ENCODE measurements at places on chromosomes 5 and 9.
A peak's percentile ranks its signal among the peaks of the same experiment; 100 is the strongest.

GRCh38 chr5:40521925-40522324 is 157.8 kb upstream of the PTGER4 start:
- DNase-seq = no peak

- DNase-seq = no peak
Observed at GRCh38 chr5:170418736-170419135, 29.6 kb upstream of the KCNMB1 start.

DNA sequence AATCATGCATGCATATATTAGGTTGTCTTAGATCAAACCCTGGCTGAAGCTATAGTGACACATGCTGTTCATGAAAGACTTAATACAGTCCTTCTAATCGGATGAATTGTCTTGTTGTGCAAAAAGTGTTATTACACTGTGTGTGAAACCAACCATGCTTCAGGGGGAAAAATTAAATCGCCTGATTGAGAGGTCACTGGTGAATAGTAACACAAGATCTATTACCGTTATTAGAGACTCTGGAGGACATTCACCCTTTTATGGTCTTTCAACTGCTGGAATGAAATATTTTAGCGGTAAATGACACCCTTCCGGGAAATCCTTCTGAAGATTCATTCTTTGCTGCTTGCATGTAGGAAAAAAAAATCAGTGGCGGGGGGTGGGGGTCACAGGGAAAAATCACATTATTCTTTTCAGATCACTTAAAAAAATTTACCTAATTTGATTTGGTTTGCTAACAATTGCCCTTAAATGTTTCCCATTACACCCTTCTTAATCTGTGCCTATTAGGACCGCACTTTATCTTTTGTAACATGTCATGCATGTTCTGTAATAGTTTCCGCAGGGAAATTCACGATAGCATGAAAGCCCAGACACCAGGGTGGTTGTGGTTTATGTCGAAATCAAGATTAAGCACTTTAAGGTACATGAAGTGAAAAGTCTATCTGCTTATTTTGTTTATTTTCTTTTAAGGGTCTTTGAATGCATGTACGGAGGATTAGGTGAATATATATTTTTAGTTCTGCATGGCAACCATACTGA is 120.6 kb downstream of the FOCAD start:
- DNase-seq = no peak

- DNase-seq = no peak
Observed at GRCh38 chr9:117290306-117290840, 124.5 kb downstream of the ASTN2 start.

DNA sequence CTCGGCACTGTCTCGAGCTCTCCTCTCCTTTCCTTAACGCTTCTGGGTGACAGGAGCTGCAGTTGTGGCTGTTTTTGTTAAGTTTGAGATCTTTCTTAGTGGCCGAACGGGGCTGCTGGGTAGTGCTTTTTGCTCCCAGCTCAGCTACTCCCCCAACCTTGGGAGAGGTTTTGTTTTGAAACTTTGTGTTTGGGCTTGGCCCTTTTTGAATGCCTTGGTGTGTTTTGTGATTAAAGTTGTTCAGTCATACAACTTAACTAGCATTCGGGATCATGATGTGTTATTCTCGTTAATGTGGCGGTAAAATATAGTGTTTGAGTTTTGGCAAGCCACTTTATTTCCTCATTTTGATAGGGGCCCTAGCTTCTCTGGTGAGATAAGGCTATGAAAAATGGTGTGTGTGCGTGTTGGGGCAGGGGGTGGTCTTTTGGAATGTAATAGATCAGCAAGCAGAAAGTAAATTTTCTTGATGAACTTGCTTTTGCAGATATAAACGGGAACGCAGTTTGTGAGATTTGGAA is 1.1 kb downstream of the KDM3B start:
- no peak for DNase-seq

- no peak for DNase-seq
Observed at GRCh38 chr9:85213650-85214607, 527.8 kb downstream of the AGTPBP1 start.

GRCh38 chr9:125549465-125549871 is 157.5 kb downstream of the MAPKAP1 start:
- no peak for DNase-seq

DNA sequence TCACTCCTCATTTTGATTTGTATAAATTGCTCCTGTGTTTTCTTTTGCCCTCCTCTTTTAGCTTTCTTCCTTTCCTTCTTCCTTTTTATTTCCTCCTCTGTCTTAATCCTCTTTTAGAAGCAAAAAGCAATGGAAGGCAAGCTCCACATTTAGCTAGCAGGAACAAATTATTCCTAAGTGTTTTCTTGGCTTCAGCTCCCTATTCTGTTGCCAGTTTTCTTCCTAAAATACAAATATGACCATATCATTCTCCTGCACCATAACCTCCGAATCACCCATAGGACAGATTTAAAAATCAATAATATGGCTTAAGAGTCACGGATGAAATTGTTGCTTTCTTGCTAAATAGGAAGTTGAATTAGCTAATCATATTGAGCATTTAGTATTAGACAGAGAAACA is 49.4 kb downstream of the GRIN3A start:
- no peak for DNase-seq

DNA sequence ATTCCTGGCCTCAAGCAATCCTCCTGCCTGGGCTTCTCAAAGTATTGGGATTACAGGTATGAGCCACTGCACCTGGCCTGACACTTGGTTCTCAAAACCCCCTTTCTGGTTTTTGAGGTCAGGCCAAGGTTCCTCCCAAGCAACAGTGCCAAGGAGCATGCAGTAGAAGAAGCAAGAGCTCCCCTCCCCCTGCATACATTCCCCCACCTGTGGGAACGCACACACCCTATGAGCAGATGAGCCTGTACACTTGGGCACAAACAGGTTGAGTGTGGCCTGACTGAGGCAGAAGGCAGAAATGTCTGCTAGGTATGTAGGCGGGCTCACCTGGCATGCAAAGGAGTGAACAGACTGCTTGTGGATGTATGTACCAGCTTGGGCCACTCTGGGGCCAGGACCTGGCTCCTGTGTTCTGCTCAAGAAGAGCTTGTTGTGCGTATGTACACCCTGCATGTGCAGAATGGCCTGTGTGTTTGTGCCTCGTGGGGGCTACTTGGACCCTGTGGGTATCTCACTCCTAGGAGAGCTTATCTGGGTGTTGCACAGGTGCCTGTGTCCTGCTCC is 1.7 kb downstream of the GPRIN1 start:
- no peak for DNase-seq

GRCh38 chr9:97545486-97545885 is 44.0 kb downstream of the TMOD1 start:
- DNase-seq = no peak

DNA sequence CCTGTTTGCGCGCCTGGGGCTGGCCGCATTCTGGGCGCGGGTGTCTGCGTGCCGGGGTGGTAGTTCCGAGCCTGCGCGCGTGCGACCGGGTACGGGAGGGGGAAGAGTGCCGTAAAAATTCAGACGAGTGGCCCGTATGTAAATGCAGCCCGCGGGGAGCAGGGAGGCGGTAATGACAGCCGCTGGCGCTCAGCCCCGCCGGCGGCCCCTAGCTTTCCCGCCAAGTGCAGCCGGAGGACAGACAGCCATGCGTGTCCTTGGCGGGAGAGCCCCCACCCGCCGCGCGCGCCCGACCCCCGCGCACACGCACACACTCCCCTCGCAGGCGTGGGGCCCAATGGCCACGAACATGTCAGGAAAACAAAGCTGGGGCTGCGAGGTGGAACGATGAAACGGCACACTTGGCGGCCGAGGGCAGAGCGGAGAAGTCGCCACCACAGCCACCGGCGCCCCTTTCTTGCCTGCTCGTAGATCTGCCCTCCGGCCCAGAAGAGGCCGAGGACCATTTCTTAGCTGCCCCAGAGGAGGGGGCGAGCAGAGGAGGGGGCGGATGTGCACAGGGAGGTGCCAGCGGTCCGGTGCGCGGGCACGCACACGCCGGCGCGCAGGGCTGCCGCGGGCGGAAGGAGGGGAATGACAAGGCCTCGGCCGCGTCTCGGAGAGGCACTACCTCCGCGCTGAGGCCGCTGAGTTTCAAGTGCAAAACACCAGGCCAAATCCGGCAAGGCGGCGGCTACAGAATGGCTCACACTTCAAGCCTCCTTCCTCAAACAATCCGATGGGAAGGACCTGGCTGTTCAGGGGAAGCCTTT is 208.4 kb downstream of the MEF2C start:
- no peak for DNase-seq

GRCh38 chr5:158763217-158763616 is 336.5 kb downstream of the EBF1 start:
- DNase-seq = no peak

DNA sequence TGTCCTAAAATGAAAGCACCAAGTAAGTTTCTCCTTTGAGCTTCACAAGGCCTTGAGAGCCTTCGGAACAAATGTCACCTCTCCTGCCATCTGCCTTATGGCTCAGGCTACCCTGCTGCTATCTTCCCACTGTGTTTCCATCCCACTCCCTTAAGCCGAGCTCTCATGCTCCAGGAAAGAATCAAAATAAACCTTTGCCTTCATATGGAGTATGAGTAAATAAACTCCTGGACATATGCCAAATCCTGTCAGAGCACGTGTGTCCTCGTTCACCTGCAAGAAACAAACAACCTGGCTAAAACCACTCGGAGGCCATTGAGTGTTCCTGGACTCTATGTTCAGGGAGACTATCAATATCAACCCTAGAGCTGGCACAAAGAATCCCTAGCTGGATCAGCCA is 122.3 kb upstream of the CCDC112 start:
- no peak for DNase-seq

DNA sequence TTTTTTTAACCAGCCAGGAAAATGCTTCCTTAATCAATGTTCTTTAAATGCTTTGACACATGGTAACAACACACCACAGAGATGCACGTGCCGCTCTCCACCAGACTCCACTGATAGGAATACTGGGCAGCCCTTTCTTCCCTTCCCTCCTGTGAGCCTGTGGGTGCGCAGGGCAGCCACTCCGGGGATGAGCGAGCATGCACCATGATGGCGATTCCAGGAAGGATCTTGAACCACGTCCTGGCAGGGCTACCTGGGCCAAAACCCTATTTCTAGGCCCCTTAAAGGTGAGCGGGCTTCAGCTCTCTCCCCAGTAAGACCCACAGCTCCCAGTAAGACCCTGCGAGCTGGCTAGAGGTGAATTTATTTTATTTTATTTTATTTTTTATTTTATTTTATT is 128.2 kb downstream of the MVB12B start:
- DNase-seq = peak; percentile 10

Data from heart left ventricle (tissue), 16 donors.